ENCODE measurements at places on chromosomes 6 and 20. TPM values are rescaled to one million over a fixed set of nuclear protein-coding genes. Genes with fewer than 3 reads are reported as not detected.

- peak overlapping the region; percentile 73 for H3K27ac ChIP-seq
- no peaks in the 10 kb centered on the region for H3K27me3 ChIP-seq
- H3K4me3 ChIP-seq, result no peak overlapping the region
- peaks cover 6% of the 10 kb centered on the region for H3K4me1 ChIP-seq
- H3K36me3 ChIP-seq, result no peaks in the 10 kb centered on the region
These were observed 78.0 kb downstream of the FGD2 start for GRCh38 chr6:37083243-37084138.

GRCh38 chr20:50693001-50693400 lies 1.7 kb upstream of the RIPOR3 start:
- no peak overlapping the region for H3K4me3 ChIP-seq
- no peak overlapping the region for H3K27ac ChIP-seq
- peaks cover 38% of the 10 kb centered on the region for H3K4me1 ChIP-seq
- no peak for DNase-seq
- H3K36me3 ChIP-seq, result no peaks in the 10 kb centered on the region

DNA sequence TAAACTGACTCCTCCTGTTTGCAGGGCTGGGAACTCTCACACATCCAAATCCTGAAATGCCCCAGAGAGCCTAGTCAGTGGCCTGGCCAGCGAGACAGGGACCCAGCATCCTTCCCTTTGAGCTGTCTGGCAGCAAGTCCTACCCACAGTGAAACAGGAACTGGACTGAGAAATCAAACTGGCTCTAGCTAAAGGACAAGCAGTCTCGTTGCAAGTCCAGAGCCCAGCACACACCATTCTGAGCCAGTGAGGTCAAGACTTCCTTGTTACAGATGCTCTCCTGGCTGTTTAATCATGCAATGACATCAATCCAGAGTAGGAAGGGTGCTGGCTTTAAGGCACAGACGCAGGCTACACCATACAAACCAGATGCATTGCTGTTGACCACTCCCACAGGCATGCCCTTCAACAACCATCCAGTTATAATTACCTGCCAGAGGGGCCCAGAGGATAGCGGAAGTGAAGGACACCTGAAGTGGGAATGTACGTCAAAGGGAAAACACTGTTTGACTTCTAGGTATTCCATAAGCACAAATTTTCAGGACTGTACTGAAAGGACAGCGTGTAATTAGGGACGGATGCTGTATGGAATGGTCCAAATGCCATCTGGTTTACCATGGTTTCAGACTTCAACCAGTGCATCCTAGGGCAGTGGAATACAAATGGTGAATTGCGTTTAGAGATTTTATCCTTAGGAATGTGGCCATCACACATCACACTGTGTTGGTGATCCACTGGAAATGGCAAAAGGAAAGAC lies 114.4 kb downstream of the SLC23A2 start:
- no peaks in the 10 kb centered on the region for H3K27me3 ChIP-seq
- no peak for DNase-seq
- no peak overlapping the region for H3K27ac ChIP-seq
- no peaks in the 10 kb centered on the region for H3K4me1 ChIP-seq
- H3K36me3 ChIP-seq, result no peaks in the 10 kb centered on the region

DNA sequence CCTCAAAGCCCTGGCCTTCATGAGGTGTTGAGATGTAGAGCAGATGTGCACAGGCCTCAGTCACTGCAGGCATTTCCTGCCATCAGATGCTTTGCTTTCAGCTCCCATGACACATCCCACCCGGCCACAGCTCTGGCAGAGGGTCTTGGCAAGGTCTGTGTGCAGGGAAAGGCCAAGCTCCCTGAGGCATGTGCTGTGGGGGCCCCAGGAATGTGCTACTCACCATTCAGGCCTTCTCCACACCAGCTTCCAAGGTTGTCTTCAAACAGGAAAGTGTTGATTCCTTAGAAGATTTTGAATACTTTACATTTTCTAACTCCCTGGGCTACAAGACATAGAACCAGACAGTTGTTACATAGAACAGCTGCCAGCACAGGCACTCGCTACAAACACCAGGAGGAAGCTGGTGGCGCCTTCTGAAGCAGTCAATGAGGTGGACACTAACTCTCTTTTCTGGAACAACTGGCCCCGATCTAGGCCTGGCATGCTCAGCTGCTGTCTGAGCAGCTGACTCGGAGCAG lies 27.8 kb downstream of the CASS4 start:
- DNase-seq, result no peak
- H3K27ac ChIP-seq, result peak overlapping the region; percentile 55
- H3K4me1 ChIP-seq, result peaks cover 17% of the 10 kb centered on the region
- no peaks in the 10 kb centered on the region for H3K27me3 ChIP-seq

GRCh38 chr6:141326426-141326825 lies 806.3 kb upstream of the GJE1 start:
- no peaks in the 10 kb centered on the region for H3K36me3 ChIP-seq
- H3K4me3 ChIP-seq, result no peak overlapping the region
- H3K27me3 ChIP-seq, result no peaks in the 10 kb centered on the region
- no peak overlapping the region for H3K27ac ChIP-seq

DNA sequence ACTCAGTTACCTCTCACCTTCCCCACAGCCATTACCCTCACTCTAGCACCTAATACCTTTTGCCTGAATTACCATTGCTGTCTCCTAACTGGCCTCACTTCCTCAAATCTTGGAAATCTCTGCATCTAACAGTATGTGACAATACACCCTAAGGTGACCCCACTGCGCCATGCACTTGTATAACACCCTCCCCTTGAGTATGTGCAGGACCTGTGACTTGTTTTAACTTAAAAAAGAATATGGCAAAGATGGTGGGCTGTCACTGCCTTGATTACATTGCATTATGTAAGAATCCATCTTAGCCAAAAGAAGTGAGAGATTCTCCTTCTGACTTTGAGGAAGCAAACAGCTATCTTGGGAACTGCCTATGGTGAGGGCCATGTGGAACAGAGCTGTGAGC lies 29.9 kb upstream of the PKHD1 start:
- no peak overlapping the region for H3K4me3 ChIP-seq
- H3K27ac ChIP-seq, result no peak overlapping the region
- no peaks in the 10 kb centered on the region for H3K27me3 ChIP-seq
- H3K4me1 ChIP-seq, result no peaks in the 10 kb centered on the region
- no peaks in the 10 kb centered on the region for H3K36me3 ChIP-seq

DNA sequence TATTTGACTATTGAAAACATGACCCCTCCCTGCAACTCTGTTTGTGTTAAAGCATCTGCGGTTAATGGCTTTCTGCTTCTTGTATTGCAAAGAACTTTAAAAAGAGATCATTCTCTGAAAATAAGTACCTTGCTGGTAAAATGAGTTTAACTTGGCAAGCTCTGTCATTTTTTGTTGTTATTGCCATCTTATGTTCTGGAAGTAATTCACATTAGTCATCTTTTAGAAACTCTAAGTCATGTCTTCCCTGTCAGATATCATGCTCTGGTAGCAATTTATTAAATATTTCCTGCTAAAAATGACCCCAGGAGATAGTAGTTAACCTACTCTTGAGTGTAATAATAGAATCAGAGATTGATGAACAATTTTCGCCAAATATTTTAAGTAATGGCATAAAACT lies 890.6 kb downstream of the KIF16B start:
- no peaks in the 10 kb centered on the region for H3K27me3 ChIP-seq
- no peaks in the 10 kb centered on the region for H3K36me3 ChIP-seq
- H3K27ac ChIP-seq, result no peak overlapping the region
- H3K4me3 ChIP-seq, result no peak overlapping the region

DNA sequence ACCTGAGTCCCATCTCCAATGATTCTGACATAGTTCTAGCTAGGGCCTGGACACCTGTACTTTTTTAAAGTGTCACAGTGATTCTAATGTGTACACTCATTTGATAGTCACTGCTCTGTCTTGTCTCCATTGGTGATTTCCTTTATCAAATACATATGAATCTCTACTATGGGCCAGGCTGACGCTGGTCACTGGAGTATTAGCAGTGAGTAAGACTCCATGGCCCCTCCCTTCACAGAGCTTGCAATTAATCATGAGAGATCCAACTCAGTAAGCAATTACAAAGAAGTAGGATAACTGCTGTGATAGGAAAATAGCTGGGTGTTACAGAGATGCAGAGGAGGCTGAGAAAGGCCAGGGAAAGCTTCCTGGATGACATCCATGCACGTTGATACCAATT lies 19.3 kb upstream of the SASH1 start:
- no peaks in the 10 kb centered on the region for H3K27me3 ChIP-seq
- DNase-seq, result no peak
- no peak overlapping the region for H3K4me3 ChIP-seq
- H3K4me1 ChIP-seq, result no peaks in the 10 kb centered on the region
- no peaks in the 10 kb centered on the region for H3K36me3 ChIP-seq

- H3K27ac ChIP-seq, result no peak overlapping the region
- no peaks in the 10 kb centered on the region for H3K4me1 ChIP-seq
- H3K4me3 ChIP-seq, result no peak overlapping the region
- DNase-seq, result no peak
- H3K36me3 ChIP-seq, result no peaks in the 10 kb centered on the region
- no peaks in the 10 kb centered on the region for H3K27me3 ChIP-seq
These were observed 81.3 kb upstream of the BMP2 start for GRCh38 chr20:6686171-6686570.

DNA sequence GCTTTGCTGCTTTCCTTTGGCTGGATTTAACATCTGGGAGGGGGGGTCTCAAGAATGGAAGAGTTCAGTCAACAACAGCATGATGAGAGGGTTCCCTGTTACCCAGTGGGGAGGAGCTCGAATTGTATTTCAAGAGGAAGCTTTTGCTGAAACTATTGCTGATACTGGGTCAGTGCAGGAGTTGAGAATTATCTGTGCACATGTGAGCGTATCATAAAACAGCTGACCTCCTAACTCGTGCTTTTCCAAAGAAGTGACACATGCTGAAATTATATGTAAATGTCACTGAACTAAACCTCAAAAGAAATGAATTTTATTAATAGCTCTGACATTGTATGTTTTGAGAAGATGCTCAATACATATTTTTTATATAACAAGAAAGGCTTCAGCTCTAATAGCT lies 96.3 kb downstream of the PHF3 start:
- no peaks in the 10 kb centered on the region for H3K4me1 ChIP-seq
- H3K27ac ChIP-seq, result no peak overlapping the region
- no peak overlapping the region for H3K4me3 ChIP-seq
- H3K36me3 ChIP-seq, result no peaks in the 10 kb centered on the region
- no peak for DNase-seq

GRCh38 chr6:79028641-79029314 lies 49.3 kb downstream of the PHIP start:
- no peaks in the 10 kb centered on the region for H3K4me1 ChIP-seq
- DNase-seq, result no peak
- H3K27me3 ChIP-seq, result no peaks in the 10 kb centered on the region
- peaks cover 15% of the 10 kb centered on the region for H3K36me3 ChIP-seq
- H3K27ac ChIP-seq, result no peak overlapping the region

The ELOVL4 gene
- total RNA-seq, result 0.34 TPM

All from spleen (tissue), 13 donors.